ENCODE measurements at places on chromosomes 7 and 10.

DNA sequence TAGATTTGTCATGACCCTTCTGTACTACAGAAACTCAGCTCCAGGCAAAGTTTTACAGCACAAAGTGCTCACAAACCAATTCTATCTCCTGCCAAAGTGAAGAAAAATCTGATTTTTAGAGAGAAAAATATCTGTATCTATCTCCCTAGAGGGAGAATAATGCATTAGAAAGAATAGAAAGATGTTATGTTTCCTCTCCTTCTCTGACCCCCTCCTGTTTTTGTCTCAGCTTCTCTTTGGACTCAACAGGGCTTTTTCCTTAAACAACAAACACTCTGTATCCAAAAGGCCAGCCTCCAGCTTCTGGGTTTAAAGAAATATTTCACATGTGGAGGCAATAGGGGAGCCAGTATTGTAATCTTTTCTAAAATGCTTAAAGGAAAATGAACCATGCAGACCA lies 627.4 kb downstream of the REEP3 start:
- no peak for DNase-seq

DNA sequence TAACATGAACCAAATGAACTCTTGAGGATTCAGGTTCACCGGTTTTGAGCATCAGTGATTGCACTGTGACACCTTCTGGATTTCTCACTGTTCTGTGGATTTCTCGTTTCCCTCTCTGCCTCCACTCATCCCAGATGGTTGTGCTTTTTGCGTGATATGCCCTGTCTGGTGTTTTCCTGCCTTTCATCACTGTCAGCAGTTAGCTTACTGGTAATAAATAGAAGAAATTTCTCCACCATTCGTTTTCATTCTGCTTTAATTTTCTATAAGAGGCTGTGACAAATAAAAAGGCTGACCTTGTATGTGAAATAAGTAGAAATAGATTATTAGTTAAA lies 16.2 kb downstream of the BPGM start:
- no peak for DNase-seq

- no peak for DNase-seq
Measured at GRCh38 chr10:14160299-14160698, 170.4 kb downstream of the FRMD4A start.

DNA sequence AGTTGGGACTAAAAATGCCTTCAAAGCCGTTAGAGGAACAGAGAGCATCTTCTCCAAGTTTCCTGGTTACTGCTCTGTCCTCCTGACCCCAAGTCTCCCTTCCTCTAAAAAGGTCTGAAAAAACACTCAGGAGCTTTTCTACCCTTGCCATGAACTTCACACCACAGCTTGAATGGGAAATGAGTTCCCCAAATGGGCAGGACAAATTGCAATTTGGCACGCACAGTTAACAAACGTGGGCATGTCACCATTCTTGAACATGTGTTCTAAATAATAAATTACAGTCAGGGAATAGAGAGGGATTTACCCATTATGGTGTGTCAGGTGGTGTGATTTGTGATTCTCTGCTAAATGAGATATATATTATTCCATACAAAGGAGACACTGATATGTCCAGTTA lies 91.2 kb upstream of the WNT16 start:
- no peak for DNase-seq

DNA sequence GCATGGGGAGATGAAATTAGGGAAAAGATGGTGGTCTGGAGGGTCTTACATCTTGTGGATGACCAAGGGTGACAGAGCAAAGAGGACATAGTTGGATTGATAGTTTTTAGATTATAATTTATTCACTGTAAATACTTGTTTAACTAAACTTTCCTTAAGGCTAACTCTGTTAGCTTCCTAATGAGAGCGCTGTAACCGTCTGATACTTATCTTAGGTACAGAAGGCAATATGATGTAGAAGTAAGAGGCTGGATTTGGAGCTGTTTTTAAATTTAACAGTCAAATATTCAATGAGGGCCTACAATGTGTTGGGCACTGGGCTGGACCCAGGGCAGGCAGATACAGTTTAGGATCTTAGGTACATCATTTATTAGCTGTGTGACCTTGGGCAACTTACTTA lies 36.0 kb downstream of the PRKAR2B start:
- no peak for DNase-seq

GRCh38 chr10:132776186-132776585 lies 9.8 kb downstream of the NKX6-2 start:
- DNase-seq = no peak

DNA sequence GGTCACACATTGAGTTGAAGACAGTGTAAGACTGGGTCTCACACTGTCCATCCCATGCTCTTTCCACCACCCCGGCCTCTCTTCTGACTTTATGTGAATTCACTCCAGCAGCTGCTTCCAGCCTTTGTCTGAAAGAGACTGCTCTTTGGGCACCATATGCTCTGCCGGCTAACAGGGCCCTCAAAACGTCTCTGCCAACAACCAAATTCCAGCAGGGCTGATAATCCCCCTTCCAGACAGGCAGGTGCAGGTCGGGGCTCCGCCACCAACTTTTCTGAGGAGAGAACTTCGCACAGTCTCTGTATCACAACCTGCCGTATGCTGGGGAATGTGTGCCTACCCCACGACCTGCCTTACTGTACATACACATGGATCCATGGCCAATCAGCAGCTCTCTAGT lies 64.3 kb downstream of the PLXNA4 start:
- no peak for DNase-seq

- DNase-seq = no peak
Measured at GRCh38 chr10:111127081-111127848, 50.4 kb downstream of the ADRA2A start.

DNA sequence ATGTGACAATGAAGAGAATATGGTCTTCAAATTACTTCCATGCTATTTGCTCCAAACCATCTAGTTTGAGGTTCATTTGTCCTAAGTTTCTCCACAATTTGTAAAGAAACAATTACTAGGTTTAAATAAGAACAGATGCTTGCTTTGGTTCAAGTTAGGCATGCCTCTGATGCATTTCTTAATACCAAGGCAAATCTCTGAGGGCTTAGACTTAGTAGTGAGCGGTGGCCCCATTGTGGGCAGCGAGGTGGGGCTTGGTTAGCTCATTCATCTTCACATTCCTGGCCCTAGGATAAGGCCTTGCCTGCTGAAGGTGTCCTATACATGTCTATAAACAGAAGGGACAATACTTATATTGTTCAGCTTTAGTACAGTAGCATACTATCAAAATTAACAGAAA lies 52.4 kb upstream of the RHEB start:
- DNase-seq = no peak

DNA sequence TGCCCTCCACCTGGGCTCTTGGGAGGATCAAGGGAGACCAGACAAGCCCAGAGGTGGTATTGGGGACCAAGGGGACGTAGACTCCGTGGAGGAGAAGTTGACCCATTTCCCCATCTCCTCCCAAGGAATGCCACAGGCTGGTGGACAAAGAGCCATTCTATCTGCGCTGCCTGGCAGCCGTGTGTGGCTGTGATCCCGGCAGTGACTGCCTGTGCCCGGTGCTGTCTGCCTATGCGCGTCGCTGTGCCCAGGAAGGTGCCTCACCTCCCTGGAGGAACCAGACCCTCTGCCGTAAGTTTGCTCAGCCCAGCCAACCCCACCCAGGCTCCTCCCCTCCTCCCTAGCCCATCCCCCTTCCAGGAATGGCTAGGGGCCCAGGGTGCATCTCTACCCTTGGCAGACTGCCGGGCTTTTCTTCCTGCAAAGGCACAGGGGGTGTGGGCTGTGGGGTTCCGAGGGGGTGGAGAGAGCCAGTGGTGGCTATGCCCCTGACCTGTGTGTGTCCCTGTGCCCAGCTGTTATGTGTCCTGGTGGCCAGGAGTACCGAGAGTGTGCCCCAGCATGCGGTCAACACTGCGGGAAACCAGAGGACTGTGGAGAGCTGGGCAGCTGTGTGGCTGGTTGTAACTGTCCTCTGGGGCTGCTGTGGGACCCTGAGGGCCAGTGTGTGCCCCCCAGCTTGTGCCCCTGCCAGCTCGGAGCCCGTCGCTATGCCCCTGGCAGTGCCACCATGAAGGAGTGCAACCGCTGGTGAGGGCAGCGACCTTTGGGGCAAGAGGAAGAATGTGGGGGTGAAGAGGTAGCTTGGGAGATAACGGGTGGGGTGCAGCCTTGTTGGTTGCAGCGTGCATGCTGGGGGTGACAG lies 10.2 kb upstream of the ZNF467 start:
- no peak for DNase-seq

DNA sequence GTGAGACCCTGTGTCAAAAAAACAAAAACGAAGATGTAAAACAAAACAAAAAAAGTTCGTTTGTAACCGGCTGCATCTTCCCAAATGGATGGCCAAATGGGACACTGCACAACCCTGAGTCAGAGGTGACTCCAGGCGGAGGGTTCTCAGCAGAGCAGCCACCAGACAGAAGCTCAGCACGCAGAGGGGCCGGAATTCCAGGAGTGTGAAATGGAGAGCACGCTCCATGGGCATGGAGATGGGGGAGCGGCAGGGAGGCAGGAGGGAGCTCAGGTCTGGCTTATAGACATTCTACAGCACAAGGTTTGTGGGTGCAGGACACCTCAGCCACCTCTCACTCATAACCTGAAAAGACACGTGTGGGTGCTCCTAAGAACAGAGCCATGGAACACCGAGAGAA lies 227.0 kb downstream of the MAD1L1 start:
- no peak for DNase-seq

Measured in MM.1S (cell line).